Peyer's patch (tissue), 4 donors: ENCODE measurements at places on chromosomes 12 and 14. TPM values are rescaled to one million over a fixed set of nuclear protein-coding genes. Genes with fewer than 3 reads are reported as not detected.

- DNase-seq = no peak
Measured at GRCh38 chr12:80692114-80692513, 15.3 kb upstream of the MYF6 start.

Gene TMEM63C
- 13.8 TPM for total RNA-seq

DNA sequence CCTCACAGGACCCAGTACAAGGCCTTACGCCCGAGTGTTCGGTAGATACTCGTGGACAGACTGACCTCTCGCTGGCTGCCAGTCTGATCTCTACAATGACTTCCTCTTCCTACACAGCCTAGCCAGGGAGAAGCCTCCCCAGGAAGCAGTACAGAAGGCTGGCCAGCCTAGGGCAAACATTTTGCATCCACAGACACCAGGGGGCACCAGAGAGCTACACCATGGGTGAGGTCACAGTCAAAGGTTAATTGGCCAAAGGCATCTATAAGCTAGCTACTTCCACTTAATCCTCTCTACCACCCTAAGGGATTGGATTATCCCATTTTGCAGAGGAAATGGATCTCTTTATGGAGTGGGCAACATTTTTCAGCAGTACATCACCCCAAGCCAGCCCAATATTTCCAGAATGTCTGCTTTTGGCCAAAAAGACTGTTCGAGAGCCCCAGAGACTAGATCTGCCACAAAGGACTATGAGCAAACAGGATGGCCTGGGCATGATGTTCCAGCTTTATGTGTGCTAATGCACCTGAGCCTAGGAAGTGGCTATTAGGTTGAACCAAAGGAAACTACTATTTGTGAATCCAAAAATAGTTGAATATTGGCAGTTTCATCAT, 14.6 kb upstream of the PNMA1 start:
- peak; percentile 79 for DNase-seq

DNA sequence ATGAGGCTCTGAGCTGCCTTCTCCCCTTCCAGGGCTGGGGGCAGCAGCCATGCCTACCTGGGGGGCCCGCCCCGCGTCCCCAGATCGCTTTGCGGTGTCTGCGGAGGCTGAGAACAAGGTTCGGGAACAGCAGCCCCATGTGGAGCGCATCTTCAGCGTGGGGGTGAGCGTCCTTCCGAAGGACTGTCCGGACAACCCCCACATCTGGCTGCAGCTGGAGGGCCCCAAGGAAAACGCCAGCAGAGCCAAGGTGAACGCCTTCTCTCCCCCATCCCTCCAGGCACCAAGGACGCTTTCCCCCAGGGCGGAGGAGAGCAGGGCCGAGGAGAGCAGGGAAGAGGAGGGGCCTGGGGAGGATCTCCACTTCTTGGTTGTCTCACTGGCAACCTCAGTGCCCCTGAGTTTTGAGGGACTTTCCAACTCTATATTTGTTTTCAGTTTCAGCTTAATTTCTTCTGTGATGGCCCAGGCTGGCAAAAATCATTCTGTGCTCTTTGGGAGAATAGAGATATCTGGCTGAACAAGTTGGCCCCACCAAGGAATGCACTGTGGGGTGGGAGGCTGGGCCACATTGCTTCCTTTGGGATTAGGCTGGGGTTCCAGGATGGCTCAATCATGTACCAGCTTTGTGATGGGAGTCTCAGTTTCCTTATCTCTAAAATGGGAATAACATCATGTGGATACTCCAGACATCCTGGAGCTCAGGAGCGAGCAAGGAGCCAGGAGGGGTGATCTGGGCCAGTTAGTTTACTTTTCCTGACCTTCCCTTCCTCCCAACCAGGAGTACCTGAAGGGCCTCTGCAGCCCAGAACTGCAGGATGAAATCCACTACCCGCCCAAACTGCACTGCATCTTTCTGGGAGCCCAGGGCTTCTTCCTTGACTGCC, 1.2 kb downstream of the KHNYN start:
- no peak for DNase-seq

Gene CHFR
- 80.6 TPM for total RNA-seq

GRCh38 chr12:83040339-83040738, 353.6 kb downstream of the TMTC2 start:
- DNase-seq = no peak

Gene LRP1
- 312 TPM for total RNA-seq

DNA sequence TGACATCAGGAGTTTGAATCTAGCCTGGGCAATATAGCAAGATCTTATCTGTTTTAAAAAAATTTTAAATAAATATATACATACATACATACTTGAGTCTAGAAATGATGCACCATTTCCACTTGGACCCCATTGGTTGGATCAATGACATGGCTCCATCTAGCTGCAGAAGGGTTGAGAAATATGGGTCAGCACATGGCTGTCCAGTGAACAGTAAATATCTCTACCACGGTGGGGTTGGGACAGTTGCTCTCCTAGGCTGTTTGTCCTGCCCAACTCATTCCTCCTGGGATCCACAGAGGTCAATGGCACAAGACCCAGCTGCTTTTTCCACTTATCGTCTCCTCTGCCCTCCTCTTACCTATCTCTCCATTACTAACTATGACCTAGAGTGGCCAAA, 23.6 kb downstream of the PLEKHH1 start:
- no peak for DNase-seq

- DNase-seq = peak; percentile 7
Measured at GRCh38 chr14:100523131-100523842, 63.9 kb downstream of the BEGAIN start.

DNA sequence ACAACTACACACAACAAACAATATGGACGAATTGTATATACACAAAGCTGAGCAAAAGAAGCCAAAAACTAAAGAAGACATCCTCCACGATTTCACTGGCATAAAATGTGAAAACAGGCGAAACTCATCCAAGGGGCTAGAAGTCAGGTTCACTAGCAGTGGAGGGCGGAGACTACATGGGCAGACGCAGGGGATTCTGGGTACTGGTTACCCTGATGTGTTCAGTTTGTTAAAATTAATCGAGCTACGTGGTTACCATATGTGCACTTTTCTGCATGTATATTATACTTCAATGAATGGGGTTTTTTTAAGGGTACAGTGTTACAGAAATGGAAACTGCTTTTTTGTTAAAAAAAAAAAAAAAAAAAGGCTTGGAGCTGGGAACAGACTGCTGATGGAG, 12.3 kb downstream of the KDM2B start:
- no peak for DNase-seq

Gene ETFBKMT
- 4.1 TPM for total RNA-seq

Gene DNAH10
- total RNA-seq = under 0.01 TPM

DNA sequence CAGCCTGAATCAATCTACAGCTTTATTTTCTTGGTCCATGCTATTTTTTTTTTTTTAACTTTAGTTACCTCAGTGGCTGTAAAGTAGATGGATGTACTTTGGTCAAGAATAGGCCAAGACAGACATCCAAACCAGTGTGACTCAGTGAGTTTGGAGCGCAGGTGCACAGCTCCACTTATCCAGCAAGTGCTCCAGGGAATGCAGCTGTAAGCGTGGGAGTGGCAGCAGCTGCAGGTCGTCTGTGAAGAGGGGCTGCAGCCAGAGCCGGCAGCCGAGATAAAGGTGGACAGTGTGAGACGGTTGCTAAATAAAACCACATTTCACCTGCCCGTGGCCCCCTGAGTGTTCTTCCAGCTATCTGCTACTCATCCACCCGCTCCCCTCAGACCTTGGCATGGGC, 1018.7 kb downstream of the AACS start:
- DNase-seq = no peak

Gene DNAJC22
- 56.7 TPM for total RNA-seq

DNA sequence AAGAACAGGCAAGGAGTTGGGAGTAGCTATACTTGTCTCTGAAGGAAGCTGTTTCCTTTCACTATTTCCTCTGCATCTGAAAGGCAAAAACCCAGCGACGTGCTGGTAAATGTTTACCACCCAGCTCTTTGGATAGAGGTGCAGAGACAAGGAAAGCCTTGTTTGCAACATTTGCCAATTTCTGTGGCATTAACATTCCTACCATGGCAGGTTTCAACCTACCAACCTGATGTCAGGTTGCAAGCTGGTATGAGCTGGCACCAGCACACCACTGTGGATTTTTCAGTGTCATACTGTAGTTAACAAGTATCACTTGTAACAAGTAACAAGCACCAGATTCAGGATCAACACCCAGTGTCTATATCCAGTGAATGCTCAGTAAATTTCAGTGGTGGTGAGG, 294.8 kb upstream of the TMPO start:
- no peak for DNase-seq

GRCh38 chr12:96404696-96405095, 4.5 kb upstream of the CDK17 start:
- no peak for DNase-seq
